ENCODE measurements at places on chromosomes 13 and 19.

DNA sequence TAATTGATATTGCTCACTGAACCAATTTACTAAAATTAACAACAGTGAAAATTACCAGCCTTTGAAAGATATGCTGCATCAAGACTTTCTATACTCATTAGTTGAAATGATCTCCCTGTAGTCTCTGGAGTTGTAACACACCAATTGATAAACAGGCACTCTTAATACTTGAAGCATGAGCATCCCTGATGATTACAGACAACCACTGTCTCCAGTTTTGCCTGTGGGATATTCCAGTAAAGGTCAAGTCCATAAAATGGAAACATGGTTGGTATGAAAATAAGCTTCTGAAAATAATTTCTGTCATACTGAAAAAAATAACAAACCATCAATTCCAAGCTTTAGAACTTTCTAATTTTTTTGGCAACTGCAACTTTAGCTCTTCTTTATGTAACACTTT, 405.8 kb downstream of the SPRY2 start:
- no peak for DNase-seq

DNA sequence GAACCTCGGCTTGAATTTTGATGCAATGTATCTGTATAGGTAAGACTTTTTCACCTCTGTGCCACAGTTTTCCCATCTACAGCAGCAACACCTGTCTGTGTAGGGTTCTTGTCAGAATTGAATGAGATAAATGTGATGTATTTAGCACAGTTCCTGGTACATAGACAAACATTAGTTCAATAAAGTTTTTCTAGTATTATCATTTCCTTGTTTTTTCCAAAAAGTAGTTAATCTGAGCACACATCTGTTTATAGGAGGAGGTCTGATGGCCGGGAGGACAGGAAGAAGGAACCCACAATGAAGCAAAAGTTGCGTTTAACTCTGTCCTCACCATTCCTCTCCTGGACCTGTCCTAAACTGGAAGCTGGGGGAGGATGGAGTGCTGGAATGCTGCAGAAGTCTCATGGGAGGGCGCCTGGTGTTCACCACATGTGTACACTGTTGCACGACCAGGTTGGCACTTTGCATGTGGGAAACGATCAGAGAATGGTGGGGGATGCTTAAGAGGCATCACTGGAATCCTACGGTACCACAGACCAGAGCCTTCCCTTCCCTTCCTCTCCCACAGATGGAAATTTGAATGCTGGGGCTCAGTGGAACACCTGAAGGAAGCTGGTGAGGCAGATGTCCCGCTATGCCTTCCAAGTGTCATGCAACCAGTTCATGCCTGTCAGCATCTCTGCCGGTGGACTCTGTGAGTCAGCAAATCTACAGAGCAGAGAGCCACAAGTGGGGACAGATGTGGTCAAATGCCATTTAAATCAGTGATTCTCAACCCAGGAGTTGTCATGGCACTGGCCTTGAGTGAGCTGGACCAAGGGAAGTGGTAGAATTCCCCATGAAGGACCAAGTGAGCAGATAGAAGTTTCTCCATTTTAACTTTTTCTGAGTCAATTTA, 315.6 kb downstream of the DLEU7 start:
- peak; percentile 58 for DNase-seq

- DNase-seq, result peak; percentile 85
These were observed 35.6 kb downstream of the EPS15L1 start for GRCh38 chr19:16435999-16436650.

- no peak for DNase-seq
These were observed 182.3 kb upstream of the KLF12 start for GRCh38 chr13:74316547-74316946.

- no peak for DNase-seq
These were observed 10.4 kb upstream of the MAP2K2 start for GRCh38 chr19:4134351-4134750.

DNA sequence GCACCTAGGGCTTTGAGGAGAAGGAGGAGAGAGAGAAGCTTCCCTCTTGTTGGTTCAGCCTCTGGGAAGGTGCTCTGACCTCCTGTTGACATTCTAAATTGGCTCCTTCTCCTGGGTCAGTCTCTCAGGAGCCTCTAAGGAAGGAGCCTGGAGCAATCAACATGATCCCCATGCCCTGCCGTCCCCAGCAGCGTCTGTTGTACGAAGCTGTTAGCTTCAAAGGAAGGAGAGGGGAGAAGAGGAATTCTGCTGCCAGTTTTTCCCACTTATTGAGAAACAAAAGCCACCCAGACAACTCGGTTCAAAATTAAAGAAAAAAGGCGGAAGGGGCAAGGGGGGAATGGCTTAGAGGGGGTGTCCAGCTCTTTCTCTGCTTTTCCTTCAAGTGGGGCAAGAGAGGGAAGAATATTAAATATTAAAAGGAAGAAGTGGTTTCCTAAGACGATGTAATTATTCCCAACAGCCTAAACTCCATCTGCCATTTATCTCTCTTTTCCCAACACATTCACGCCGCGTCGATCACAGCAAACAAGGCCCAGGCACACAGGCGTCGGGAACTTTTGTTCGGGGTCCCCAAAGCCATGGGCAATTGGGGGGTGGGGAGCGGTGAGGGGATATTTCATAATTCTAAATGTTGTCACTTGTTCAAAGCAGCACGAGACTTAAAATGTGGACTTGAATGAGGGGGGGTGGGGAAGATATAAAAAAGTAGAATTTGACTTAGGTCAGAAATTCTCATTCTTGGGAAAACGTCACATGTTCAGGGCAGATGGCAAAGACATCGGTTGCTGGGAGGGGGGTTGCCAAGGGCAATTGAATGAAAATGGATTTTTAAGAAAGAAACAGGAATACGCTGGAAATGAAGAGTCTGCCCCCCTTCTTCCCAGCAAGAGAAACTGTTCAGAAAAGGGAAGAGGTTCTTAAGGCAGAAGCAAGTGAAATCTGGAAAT, 116.8 kb upstream of the CACNA1A start:
- DNase-seq, result no peak

Measured in KBM-7 (cell line).